Nucleus accumbens (tissue), 56 donors: ENCODE measurements at places on chromosomes 5 and 9.

- no peak for DNase-seq
These were observed 679 bp downstream of the DOLK start for GRCh38 chr9:128946571-128947276.

DNA sequence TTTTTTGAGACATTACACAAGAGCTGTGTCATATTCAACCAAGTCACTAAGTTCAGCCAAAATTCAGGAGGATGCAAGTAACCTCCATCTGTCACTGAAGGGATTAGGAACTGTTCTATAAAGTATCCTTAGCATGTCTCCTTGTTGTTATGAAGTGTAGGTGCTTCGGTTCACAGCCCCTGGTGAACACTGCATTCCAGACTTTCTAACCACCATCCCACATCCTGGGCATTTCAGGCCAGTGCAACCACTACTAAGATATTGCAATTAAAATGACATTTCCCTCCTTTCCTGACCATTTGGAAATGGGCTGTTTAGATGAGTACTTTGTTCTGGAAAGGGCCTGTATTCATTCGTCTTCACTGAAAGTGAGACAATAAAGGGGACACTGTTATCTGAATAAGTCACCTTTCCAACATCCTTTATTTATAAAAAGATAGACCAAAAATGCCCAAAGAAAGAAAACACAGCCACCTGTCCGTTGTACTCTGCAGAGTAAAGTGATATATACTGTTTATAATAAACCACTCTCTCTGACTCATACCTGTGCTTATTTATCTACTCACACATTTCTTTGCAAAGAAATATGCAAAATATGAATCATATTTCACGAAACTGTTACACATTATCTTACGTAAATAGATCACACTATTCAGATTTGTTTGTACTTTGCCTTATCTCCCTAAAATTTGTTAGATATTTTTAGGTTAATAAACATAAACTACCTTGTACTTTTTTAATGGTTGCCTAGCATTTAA, 861.9 kb downstream of the CDH18 start:
- no peak for DNase-seq

GRCh38 chr9:20559231-20559890, 62.9 kb downstream of the MLLT3 start:
- DNase-seq, result no peak

- no peak for DNase-seq
These were observed 220.8 kb upstream of the RFX3 start for GRCh38 chr9:3746296-3747275.

DNA sequence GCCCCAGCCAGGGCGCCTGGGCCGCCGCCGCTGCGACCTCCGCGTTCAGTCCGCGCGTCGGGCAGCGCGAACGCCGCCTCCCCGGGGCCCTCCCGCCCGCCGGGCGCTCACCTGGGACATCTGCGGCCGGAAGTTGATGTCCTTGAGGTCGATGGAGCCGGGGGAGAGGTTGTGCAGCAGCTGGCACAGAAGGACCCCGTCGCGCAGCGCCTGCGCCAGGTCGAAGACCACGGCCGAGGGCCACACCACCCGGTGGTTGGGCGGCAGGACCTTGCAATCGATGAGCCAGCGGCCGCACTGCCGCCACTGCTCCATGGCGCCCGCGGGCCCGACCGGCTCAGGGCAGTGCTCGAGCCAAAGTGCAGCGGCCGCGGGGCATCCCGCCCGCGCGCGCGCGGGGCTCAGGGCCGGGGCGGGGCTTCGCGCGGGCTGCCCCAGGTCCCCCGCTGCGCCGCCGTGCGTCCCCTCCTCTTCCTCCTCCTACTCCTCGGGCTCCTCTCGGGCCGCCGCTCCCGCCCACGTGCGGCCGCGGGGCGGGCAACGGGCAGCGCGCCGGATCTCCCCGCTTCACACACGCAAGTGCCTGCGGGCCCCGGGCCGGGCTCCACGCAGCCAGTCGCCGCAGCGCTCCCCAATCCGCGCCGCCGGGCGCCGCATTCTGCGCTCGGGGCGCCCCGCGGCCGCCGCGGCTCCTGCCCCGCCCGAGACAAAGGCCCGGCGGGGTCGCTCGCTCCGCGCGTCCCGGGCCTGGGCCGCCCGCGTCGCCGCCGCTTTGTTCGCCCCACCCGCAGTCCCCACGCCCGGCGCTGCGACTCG, at the start of gene VAV2:
TSS of gene VAV2 (minus strand) at position 361 of the 816 bp plus-strand sequence. CDS start at position 315, 46 bp downstream.
- DNase-seq, result no peak

GRCh38 chr5:14148890-14149671, 5.9 kb downstream of the TRIO start:
- no peak for DNase-seq

- no peak for DNase-seq
These were observed 71.8 kb downstream of the EGFLAM start for GRCh38 chr5:38330207-38330606.

DNA sequence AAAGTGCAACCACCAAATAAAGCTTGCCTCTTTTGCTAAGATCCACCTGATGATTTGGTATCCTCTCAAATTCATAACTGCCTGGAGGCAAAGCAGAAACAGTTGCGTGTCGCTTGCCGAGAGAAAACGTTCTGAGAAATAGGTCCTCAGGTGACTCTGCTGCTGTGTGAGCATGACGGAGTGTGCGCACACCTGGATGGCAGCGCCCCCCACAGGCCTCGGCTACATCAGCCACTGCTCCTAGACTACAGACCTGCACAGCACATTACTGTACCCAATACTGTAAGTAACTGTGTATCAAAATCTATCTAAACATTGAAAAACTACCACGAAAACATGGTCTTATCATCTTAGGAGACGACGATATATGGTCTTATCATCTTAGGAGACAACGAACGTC, 87.4 kb downstream of the CAMSAP1 start:
- no peak for DNase-seq
